ENCODE measurements at places on chromosomes 3 and 15.
A peak's percentile ranks its signal among the peaks of the same experiment; 100 is the strongest.

GRCh38 chr3:146249921-146250320 lies 984 bp downstream of the PLSCR4 start:
- DNase-seq, result no peak

GRCh38 chr3:58052373-58053273 lies 44.4 kb downstream of the FLNB start:
- no peak for DNase-seq

GRCh38 chr15:74399511-74400312 lies 32.3 kb upstream of the CYP11A1 start:
- no peak for DNase-seq

DNA sequence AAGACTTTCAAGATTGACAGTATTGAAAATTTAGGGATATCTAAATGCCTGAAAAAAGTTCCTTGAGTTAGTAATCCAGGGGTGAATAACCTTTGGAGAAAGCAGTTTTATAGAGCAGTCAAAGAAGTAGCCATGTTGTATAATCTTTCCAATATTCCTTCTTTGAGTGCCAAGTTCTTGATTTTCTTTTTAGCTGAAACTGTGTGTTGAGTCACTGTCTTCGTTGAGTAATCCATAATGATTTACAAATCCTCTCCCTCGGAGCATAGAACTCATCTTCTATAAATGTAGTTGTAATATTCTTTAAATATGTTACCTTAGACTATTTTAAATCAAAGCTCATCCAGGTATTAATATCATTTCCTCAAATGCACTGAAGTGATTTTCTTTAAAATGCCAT lies 135.2 kb downstream of the BBX start:
- DNase-seq, result no peak

GRCh38 chr15:41154412-41154811 lies 38.3 kb upstream of the INO80 start:
- no peak for DNase-seq

DNA sequence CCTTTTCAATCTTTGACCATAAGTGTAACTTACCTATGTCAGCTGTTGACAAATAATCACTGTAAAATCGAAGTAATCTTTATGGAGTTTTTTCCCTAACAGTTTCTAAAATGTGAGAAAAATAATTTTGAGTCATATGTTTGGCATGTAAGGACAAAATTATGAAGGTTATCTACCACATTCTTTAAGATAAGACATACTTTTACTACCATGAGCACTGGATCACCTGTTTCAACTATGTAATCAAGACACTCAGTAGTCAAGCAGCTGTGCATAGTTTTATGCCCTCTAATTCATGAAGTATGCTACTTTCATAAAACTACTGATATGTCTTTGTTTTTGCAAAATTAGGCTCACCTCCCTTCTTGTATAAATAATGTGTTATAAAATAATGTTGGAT lies 12.1 kb downstream of the FGF7 start:
- DNase-seq, result no peak

GRCh38 chr3:23114432-23114831 lies 88.7 kb upstream of the UBE2E2 start:
- peak; percentile 3 for DNase-seq

DNA sequence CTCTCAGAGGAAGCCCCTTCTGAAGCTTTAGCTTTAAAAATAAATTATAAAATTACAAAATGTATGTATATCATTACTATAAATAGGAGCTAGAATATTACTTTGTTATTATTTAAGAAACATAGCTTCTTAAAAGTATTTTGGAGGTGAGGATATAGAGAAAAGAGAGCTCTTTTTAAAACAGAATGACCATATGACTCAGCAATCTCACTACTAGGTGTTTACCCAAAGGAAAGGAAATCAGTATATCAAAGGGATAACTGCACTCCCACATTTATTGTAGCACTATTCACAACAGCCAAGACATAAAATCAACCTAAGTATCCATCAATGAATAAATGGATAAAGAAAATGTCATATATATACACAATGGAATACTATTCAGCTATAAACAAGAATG lies 119.6 kb downstream of the DMXL2 start:
- DNase-seq, result no peak

DNA sequence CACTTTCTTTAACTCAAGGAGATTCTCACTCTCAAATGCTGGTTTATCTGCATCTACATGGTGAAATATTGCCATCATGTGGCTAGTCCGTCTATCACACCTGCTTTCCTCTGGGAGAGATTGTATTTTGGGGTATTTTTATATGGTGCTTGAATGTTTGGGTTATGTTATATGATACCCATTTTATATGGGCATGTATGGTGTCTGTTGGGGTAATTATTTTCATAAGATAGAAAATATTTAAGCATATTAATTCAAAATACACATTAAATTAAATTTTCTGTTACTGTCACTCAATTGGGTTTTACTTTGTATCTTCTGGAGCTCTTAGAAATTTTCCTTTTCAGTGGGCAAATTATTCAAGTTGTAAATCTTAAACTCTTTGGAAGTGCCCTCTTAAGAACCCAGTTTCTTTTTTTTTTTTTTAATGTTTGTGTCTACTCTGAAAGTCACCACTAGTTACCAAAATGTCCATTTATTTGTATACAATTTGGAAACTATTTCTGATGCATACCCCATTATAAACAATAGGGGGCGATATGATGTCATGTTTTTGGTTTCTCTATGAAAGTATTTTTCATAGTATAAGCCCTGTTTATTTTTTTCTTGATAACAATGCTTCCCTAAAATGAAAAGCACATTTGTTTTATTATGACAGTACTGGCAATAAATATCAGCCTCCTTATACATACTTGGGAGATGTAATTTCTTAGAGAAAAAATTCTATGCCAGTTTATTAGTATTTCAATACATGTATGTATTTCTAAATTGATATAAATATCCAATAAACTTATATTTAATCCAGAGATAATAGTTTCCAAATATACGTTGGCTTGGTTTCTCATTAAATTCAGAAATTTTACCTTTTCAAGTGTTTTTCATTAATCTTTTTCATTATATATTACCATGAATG lies 36.1 kb upstream of the PLSCR5 start:
- peak; percentile 40 for DNase-seq

DNA sequence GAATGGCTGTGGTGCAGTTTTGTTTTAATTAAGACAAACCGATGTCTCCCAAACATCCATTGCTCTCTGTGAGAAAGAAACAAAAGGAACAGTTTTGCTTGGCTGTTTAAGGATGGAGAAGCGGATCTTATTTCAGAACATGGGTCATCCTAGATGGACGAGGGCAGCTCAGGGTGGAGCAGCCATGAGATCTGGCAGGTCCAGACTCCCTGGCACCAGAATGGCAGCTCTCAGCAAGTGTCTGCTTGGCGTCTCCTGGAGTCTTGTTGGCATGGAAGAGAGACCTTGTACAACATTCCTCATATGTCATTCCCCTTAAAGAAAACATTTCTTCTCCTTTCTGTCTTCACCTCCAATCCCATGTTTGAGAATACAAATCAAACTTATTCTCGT lies 93.8 kb downstream of the ADAMTSL3 start:
- DNase-seq, result no peak

GRCh38 chr3:177370246-177370822 lies 173.1 kb upstream of the TBL1XR1 start:
- no peak for DNase-seq

DNA sequence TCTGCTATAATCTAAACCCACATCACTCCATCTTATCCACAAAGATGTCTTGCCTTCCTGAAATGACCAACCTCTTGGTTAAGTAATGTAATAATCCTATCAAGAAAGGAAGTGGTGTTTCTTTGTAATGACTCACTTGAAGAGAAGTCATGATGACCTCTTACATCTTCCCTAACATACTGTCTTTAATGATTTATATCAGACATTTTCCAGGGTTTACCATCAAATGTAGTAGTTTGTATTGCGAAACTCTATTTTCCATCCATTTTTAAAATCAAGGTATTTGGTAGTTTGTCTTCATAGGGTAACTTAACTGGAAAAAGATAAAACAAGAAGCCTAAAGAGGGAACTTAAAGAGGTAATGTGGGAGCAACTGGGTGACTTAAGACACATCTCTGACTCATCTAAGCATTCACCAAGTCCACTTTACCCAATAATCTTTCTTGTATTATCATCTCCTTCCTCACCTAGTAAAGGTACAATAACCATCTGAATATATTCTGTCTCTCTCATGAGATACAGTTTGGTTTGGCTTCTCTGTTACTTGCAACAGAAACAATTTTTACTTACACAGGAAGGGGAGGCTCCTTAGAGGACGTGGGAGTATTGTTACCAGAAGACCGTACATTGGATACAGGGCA lies 5.7 kb upstream of the MAPK6 start:
- DNase-seq, result no peak

DNA sequence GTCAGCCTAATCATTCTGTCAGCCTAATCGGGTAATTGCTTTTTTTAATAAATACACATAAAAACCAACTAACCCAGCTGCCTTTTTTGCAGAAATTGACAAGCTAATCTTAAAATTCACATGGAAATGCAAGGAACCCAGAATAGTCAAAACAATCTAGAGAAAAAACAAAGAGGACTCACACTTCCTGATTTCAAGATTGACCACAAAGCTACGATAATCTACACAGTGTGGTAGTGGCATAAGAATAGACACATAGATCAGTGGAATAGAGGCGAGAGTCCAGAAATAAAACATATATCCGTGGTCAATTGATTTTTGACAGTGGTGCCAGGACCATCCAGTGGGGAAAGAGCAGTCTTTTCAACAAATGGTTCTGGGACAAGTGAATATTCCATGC lies 2.4 kb upstream of the C3orf20 start:
- DNase-seq, result no peak

DNA sequence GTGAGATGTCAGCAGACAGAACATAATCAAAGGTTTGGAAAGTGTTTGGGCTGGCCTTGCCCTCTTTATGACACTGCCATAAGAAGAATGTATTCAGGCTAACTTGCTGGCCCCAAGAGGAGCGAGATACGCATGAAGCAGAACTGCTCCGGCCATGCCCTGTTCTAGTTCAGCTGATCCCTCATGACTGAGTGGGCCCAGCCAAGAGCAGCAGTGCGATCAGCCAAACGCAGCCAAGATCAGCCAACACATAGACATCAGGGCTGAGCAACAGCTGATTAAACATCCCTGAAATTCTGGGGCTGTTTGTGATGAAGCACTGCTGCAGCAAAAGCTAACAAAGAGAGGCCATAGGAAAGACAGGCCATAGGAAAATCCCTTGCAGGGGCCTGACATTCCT lies 24.1 kb downstream of the POMGNT2 start:
- DNase-seq, result no peak

GRCh38 chr3:154775821-154776548 lies 304.1 kb upstream of the MME start:
- DNase-seq, result no peak

DNA sequence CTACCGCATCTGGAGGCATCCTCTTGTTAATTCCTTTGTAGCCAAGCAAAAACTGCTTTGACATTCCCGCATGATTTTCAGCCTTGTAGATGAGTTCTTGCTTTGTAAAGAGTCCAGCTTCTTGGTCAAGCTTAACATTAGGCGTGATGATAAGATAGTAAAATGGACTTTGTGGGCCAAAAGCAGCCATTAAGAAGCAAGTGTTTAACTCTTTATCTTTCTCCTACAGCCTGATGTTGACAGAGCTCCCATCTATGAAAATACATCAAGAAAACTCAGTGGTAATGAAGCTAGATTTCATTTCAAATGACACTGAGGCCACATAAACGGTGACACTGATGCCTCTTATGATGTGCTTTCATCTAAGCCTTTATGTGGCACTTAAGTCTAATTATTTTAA lies 33.2 kb downstream of the FNDC3B start:
- DNase-seq, result no peak

- DNase-seq, result no peak
Observed at GRCh38 chr3:170425491-170426239, 7.0 kb downstream of the CLDN11 start.

DNA sequence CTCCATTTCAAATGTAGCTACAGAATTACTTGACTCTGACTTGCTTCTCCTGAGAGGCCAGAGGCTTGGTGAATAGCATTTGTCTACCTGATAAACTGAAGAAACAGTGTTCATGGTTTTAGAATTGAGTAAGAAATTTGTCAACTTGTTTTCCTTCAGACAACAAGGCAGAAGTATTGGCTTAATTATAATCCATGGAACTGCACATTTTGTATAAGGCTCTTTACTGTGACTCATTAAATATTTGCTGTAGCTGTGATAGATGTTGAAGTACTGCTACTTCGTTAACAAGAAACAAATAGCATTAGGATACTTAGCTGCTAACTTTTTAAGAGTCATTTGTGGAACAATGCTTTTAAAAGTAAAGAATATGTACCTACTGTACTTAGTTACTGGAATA lies 4.6 kb downstream of the UNC13C start:
- no peak for DNase-seq

Measured in NCI-H1105 (cell line).